Hematopoietic multipotent progenitor cell (in vitro differentiated cells): ENCODE measurements at places on chromosomes 2 and 18. TPM values are rescaled to one million over a fixed set of nuclear protein-coding genes. Genes with fewer than 3 reads are reported as not detected.

- DNase-seq, result no peak
Measured at GRCh38 chr2:241945311-241945710, 75.8 kb downstream of the RTP5 start.

DNA sequence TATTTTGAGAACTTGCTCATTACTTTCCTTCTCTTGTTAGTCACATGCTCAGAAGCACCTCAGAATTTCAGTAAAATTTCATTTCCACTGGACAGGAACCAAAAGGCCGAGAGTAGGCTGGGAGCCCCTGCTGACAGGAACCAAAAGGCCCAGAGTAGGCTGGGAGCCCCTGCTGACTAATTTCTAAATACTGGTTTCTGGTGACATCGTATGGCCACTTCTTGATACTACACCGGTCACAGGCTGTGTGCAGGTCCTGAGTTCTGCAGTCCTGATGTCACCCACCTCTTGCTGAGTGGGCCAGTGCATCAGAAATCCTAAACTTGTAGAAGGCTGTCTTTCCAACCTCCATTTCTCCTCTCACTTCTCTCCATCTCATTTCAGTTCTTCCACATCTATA lies 17.7 kb upstream of the EN1 start:
- no peak for DNase-seq

DNA sequence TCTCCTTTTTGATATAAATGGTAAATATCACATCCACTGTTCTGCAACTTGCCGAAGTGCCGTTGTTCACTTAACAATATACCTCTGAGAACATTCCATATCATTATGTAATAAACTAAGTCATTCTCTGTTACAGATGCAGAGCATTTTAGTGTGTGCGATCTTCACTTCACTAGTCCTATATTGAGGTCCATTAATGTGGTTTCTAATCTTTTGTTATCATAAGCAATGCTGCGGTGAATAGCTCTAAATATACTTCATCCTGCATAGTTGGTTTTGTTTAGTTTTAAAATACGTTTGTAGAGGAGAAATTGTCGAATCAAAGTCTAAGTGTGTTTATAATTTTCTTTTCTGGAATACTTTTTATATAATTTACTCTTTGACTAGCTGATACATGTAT lies 280.3 kb upstream of the TRIB2 start:
- no peak for DNase-seq

DNA sequence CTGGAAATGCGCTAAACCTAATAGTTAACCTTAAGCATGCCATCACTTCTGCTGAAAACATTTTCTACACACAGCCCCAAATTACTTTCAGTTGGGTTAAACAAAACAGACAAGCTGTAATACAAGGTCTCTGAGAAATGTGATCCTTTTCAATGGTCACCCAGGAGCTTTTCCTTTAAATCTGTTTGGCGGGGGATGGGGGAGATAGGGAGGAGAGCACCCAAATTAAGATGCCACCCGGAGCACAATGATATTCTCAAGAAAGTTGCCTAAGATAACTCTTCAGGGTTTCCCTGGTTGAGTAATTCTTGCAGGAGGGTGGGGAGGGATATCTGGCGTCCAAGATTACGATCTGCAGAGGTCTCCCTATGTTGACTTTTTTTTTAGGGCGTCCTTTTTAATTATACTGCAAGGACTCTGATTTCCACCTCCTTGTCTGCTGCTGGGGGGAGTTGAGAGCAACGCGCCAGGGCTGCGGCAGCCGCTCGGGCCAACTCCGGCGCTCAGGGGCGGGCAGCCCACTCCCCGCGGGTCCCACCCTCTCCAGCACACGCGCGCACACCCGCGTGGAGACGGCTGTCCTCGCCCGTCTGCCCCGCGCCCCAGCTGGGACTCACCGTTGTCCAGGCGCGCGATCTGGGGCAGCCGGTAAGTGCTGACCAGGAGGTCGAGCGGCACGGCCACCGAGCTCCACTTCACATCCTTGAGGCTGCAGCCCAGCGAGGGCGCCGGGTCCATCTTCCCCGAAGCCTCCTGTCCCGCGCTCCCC lies 807 bp downstream of the GAREM1 start:
- peak; percentile 21 for DNase-seq

DNA sequence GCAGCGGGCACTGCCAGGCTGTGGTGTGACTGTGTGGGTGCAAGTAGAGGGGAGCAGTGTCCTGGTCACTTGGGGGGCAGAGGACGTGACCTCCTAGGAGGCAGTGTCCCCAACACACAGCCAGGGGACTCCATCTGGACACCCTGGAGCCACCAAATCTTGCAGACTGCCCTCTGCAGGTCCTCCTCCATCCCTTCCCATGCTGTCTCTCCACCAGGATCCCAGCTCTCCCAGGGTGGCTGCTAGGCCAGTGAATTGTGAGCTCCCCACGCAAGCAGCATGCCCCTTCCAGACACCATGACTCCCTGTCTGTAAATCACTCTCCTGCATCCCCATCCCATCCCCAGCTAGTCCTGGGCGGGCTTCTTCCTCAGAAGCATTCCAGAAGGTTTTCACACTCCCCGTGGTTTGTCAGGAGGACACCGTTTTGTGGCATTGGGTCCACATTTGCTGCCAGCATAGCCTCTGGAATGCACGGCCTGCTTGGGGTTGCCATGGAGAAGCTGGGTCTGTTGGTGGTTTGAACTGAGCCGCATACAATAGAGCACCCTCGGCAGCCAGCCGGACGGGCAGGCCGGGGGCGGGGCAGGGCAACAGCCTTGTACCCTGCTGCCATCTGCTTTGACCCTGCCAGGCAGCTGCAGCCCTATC lies 210.7 kb downstream of the KLHL29 start:
- DNase-seq, result no peak

GRCh38 chr2:55585451-55586080 lies 31.9 kb downstream of the PPP4R3B start:
- DNase-seq, result no peak

DNA sequence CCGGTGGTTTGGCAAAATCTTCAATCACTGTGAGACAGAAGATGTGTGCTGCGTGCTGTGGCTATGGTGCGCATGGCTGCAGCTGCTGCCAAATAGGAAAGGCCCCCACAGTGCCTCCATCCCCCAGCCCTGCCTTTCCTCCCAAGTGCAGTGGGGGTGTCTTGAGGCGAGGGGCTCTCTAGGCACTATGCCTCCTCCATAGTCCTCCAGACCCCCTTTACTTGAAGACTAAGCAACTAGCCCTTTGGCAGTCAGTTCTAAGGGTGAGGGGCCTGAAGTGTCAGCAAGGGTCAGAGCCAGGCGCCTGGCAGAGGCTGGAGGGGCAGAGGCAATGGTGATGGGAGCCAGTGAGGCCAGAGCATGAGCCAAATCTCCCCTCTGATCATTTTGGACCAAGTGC lies 13.6 kb upstream of the TMEM185B start:
- no peak for DNase-seq

DNA sequence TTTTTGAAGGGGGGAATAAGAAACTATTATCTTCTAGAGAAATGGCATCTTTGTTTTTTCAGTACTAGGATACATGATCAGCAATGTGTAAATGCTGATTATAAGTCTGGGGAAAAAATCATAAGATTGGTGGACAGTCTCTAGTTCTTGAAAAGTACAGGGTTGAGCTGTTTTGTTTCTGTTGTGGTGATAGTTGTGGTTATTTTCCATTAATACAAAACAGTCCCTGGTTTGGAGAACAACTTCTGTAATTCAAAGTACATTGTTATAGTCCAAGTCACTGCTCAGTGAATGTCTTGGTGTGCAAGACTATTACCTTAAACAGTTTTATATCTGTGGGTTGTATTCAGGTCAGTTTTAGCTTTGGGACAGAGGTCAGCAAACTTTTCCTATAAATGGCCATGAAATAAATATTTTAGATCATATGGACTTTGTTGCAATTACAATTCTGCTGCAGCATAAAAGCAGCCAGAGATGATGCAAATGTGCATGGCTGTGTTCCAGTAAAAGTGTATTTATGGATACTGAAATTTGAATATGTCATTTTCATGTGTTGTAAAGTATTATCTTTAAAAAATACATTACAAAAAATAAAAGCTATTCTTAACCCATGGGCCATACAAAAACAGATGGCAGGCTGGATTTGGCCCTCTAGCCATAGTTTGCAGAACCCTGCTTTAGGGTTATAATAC lies 111.0 kb downstream of the CERS6 start:
- no peak for DNase-seq

DNA sequence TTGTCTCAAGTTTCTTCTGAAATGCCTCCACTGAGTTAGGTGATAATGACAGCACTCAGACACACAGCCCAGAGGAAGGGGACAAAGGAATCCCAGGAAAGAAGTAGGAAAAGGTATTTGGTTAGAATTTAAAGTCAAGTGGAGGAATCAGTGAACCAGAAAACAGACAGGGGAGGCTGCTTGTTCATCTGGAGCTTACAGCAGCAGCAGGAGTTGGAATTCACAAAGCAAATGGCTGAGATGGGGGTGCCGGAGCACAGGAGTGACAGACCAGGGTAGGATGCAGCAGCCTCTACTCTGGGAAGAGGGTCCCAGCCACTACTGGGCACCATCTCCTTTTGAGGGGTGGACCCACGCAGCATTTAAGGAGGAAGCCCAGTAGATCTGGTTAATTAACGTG lies 104.8 kb downstream of the ST6GAL2 start:
- no peak for DNase-seq

The CAPN10 gene
- total RNA-seq, result 36.6 TPM

GRCh38 chr2:105597011-105597805 lies 147.5 kb upstream of the NCK2 start:
- no peak for DNase-seq

GRCh38 chr2:85750587-85751575 lies 2.9 kb upstream of the ATOH8 start:
- peak; percentile 13 for DNase-seq

- no peak for DNase-seq
Measured at GRCh38 chr2:214987261-214987660, 151.2 kb downstream of the ABCA12 start.

DNA sequence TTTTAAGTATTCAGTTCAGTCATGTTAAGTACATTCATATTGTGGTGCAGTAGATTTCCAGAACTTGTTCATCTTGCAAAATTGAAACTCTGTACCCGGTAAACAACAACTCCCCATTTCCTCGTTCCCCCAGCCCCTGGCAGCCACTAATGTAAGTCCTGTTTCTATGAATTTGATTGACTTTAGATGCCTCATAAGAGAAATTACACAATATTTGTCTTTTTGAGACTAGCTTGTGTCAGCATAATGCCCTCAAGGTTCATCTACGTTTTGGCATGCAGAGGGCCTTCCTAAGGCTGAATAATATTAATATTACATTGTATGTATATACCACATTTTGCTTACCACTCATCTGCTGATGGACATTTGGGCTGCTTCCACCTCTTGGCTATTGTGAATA lies 30.9 kb downstream of the METTL21A start:
- no peak for DNase-seq

DNA sequence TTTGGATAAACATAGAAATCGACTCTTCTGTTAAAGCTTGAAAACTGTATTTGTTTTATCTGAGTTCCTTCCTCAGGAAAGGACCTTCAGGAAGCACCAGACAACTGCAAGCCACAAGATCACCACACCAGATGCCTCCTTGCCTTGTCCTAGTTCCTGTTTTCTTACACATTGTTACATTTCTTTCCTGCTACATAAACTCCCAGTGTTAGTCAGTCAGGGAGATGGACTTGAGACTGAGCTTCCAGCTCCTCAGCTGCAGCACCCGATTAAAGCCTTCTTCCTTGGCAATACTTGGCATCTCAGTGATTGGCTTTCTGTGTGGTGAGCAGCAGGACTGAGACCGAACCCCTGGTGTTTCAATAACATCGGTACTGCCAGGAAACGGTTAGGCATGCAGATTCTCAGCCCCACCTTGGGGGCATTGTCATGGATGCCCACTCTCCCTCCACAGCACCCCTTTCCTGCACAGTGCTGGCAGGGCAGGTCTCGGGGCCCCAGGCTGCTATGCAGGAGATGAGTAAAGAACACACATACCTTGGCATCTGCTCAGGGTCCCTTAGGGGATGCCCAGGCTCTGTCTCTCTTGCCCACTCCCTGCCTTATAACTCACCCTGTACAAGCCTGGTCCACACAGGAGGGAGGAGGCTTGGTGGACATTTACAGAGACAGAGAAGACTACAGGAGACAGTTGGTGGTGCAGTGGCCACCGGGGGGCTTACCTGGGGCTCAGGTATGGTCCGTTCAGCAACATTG lies 32.6 kb downstream of the ANKMY1 start:
- peak; percentile 19 for DNase-seq

The OSR1 gene
- under 0.01 TPM for total RNA-seq

DNA sequence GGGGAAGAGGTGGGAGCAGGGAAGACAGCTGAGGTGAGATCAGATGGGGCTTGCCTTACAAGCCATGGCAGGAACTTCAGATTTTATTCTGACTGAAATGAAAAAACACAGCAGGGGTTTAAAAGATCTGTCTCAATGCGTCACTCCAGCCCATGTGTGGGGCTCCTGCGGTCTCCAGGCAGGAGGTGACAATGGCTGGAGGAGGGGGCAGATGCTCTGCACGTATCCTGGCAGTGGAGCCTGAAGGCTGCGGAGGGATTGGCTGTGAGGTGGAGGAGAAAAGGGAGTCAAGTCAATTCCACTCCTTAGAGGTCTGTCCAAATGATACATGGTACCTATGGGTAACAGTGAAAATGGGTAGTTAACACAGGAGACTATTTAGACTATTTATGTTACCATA lies 40.5 kb upstream of the KIDINS220 start:
- DNase-seq, result no peak

DNA sequence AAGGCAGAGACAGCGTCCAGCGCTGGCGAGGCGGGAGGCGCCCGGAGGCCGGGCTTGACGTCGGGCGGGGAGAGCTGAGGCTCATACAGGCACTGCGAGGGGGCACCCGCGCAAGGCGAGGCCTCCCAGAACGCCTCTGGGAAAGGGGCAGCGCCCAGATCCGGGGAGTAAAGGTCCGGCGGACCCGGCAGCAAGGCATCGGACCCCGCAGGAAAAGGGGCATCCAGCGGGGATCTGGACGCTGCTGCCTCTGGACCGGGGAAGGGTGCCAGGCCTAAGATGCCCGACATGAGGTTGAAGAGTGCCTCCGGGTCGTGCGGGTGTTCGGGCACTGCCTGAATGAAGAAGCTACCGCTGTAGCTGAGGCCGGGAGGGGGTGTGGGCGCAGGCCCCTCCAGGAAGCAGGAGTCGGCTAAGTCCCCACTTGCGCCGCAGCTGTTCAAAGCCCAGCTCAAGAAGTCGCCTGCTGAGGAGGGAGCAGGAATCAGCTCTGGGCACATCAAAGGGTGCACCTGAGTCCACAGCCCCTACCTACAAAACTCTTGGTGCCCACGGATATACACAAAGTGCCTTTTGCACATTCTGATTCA lies 937 bp downstream of the EGR4 start:
- no peak for DNase-seq

DNA sequence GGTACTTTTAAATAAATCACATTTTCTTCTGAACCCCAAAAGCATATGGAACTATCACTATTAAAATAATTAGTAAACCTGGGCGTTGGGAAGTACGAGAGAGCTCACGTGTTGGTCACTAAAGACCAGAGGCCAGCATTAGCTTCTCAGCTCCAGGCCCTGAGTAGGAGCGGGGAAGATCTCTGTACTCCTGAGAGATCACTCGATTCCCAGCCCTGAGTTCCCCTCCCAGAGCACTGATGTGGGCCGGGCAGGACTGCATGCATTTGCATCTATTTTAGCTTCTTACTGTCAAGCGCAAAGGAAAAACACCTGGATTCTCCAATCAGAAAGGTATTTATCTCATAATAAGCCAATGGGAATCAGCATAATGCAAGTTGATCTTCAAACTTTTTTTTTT lies 6.2 kb downstream of the PXDN start:
- no peak for DNase-seq

The ANTXR1 gene
- under 0.01 TPM for total RNA-seq

- DNase-seq, result peak; percentile 57
Measured at GRCh38 chr2:137947728-137948336, 16.4 kb upstream of the HNMT start.

The IL1RL2 gene
- total RNA-seq, result not detected

GRCh38 chr18:35268821-35269220 lies 21.2 kb downstream of the ZSCAN30 start:
- DNase-seq, result peak; percentile 58

- DNase-seq, result peak; percentile 46
Measured at GRCh38 chr2:111697560-111697959, 186.4 kb downstream of the ANAPC1 start.
